Stimulated activated CD4-positive, alpha-beta T cell treated with anti-CD3 and anti-CD28 coated beads, Interleukin-15, amount 100 ng/mL, for 1 hour (primary cell): ENCODE measurements at places on chromosomes 3 and 15.

GRCh38 chr3:139827833-139828232 lies 107.2 kb upstream of the CLSTN2 start:
- no peak for DNase-seq

GRCh38 chr3:71928212-71928611 lies 143.3 kb upstream of the PROK2 start:
- no peak for DNase-seq

DNA sequence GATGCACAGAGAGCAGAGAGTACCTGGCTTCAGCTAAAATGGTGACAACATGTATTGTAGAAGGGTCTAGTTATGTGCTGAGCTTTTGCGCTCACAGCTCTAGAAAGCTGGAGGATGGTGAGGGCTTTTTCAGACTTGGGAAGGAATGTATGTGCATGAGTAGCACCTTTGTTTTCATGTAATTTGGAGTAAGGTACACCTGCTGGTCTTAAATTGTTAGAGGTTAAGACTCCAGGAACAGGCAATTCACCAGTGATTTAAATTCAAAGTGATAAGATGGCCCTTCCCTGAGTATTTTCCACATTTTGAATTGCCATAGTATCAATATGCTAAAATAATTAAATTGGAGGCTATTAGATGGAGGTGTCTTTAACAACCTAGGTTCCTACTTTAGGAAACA lies 436.4 kb upstream of the GOLIM4 start:
- no peak for DNase-seq

DNA sequence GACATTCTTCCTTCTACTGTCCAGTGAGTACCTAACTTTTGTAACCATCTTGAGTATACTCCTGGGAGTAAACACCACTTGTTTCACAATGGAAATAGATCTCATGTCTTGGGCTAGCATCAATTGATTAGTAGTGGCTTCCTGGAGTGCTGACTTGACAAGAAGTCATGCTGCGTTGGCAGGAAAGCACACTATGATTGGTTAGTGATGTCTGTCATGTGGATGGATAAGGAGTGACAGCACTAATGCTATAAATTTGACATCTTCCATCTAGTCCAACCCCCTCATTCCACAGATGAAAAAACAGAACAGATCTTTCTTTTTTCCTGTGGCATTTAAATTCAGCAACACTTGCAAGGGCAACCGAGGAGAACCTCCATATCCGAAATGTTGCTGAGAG lies 47.6 kb upstream of the PRICKLE2 start:
- DNase-seq: no peak

DNA sequence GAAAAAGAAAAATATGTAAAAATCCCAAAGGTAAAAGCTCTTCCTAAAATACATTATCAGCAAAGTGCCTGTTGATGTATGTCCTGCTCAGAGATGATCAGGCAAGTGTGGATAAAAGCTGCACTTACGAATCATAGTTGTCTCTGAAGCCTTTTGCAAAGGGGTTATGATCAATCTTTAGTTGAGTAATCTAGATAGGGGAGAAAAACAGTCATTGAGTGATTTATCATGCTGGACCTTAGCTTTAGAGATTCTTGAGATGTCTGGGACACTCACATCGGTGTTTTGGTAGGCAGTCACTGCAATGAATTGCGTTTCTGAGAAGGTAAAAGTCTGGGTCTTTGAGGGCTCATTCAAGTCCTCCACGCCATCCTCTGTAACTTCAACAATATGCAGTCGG lies 3.7 kb downstream of the EOMES start:
- DNase-seq: no peak

DNA sequence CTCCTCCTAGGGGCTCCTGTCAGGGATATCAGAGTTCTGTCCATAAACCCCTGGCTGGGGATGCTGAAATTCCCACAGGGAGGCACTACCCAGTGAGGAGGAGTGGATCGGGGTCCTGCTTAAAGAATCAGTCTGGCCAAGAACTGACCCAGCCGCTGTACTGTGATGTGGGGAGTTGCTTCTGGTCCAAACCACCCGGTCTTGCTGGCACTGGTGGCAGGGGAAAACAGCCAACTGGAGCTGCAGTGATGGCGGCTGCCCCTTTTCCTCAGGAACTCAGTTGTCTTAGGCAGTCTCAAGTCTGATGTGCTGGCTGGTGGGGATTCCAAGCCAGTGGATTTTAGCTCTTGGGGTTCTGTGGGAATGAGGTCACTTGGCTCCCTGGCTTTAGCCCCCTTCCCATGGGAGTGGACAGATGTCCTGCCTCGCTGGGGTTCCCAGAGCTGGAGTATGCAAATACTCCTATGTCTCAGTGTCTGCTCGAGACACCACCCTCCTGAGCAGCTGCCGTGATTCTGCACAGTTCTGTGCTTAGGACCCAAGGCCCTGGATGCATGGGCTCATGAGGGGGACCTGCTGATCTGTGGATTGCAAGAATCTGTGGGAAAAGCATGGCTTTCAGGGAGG lies 97.1 kb downstream of the SLC25A26 start:
- DNase-seq: no peak

- DNase-seq: no peak
Measured at GRCh38 chr15:71651750-71652186, 158.6 kb upstream of the NR2E3 start.

GRCh38 chr3:187292631-187293515 lies 1.3 kb upstream of the MASP1 start:
- no peak for DNase-seq

DNA sequence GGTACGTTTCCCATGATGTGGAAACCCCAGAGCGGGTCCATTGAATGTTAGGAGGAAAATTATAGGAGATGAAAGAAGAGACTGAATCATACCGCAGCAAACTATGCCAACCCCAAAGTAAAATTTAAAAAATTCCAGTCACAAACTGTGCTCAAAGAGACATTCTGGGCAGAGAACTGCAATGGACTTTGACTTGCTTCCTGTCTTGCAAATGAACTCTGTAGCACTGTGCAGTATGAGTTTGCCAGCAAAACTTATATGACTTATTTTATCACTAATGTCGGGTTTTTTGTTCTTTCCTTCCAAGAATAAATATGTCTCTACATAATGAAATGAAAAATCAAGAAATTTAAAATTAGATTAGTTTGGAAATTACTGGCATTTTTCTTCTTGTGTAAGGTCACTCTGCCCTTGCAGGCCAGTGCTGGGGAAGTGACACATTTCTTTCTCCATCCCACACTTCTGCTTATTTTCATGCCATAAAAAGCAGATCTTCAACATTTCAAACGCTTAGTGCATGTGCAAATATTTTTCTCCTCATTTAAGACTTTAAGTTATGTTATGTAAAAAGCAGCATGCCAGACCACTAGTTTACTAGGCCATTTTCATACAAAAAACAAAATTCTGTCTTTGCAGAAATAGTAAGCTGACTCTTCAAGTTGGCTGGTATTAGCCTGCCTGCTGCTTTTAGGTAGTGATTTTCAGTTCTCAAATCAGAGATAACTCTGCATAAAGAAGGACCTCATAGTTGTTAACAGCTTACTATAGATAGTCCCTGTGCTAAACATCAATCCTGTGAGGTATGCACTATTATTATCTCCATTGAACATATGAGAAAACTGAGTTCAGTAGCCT lies 32.2 kb upstream of the SSR3 start:
- DNase-seq: no peak

GRCh38 chr3:45362758-45363157 lies 25.6 kb upstream of the LARS2 start:
- no peak for DNase-seq

GRCh38 chr3:46297658-46298423 lies 55.6 kb downstream of the CCR3 start:
- DNase-seq: no peak
